ENCODE measurements at places on chromosomes 6 and 20. TPM values are rescaled to one million over a fixed set of nuclear protein-coding genes. Genes with fewer than 3 reads are reported as not detected.

Gene FAM8A1
- total RNA-seq: 7.6 TPM

Gene KHDC1
- total RNA-seq: 2.9 TPM

Gene C6orf58
- total RNA-seq: not detected

Gene ZNF512B
- 29.0 TPM for total RNA-seq

Gene DEFB125
- not detected for total RNA-seq

Gene FOXQ1
- not detected for total RNA-seq

Gene PNPLA1
- total RNA-seq: not detected

Gene ENPP1
- total RNA-seq: 0.24 TPM

Gene SLC17A3
- total RNA-seq: 0.66 TPM

Gene PROKR2
- total RNA-seq: not detected

Gene NDUFAF4
- 31.5 TPM for total RNA-seq
